IPS DF 19.7 (cell line): ENCODE measurements at places on chromosomes 7 and 10.

DNA sequence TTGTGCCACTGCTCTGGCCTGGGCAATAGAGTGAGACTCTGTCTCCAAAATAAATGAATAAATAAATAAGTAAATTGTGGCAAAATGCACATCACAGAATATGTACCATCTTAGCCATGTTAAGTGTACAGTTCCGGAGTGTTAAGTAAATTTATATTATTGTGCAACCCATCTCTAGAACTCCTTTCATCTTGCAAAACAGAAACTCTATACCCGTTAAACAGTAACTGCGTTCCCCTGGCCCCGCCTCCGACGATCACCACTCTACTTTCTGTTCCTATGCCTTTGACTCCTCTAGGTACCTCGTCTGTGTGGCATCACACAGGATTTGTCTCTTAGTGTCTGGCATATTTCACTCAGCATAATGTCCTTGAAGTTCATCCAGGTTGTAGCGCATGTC lies 356.4 kb upstream of the FOXK1 start:
- DNase-seq = no peak

DNA sequence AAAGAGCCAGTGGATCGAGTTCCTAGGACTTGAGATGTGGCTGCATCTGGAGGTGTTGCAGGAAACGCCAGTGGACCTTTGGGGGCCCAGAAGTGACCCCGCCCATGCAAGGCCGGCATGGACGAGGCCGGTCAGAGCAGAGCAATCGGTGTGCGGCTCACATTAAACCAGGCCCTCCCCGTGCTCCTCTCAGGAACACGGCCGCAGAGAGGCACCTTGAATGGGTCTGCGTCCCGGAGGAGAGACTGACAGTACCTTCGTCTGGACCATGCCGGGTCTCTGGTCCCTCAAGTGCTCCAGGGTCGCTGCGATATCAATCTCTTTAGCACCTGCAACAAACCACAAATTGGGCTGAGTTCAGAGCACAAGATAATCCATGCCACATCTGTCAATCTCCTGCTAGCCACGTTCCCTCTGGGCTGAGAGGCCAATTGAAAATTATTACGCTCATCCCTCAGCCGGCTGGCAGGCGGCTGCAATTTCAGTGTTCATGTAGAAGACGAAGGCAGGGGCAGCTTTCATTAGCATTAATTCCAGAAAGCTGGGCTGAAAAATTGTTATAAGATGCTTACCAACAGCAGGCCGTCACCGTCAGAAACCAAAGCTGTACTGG lies 212.0 kb downstream of the DNAJB6 start:
- no peak for DNase-seq

GRCh38 chr10:35940141-35941041 lies 298.3 kb upstream of the FZD8 start:
- no peak for DNase-seq

DNA sequence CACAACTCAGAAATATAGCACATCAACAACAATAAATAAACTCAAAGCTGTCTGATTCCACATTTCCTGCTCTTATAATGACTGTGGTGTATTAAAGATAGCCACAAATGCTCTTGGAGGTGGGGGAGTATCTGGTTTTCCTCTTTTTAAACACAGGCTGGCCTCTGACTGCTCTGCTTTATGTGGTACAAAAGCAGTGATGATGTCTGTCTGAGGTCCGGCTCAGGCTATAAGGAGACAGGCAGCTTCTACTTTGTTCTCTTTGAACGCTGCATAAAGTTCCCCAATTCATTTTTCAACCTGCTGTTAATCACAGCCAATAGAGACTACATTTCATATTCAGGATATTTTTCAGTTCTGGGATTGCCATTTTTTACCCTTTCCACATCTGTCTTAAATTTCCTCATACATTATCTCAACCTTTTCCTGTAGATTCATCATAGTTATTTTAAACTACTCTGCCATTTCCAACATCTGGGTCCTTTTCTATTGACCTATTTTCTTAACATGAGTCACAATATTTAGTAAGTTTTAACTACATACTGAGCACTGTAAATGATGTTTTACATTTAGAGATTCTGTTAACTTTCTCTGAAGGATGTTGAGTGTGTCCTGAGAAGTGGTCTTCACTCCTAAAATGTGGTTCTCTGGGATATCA lies 64.9 kb downstream of the CRPPA start:
- no peak for DNase-seq

GRCh38 chr10:88530093-88530492 lies 53.0 kb downstream of the RNLS start:
- no peak for DNase-seq

DNA sequence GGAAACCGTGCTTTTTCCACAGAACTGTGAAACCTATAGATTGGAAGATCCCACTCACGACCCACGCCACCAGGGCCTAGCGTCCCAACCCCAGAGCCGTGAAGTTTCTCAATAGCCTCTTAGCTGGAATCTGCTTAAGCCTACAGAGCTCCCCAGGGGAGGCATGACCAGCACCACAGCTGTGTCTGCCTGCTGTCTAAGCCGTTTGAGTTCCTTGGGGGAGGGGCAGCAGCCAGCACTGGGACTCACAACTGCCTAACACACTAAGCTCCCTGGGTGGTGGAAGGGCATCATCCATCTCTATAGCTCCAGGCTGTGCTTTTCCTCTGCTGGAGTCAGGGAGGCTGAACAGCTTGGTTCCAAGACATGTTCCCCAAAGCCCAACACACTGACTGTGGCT lies 26.0 kb upstream of the TMEM140 start:
- no peak for DNase-seq

DNA sequence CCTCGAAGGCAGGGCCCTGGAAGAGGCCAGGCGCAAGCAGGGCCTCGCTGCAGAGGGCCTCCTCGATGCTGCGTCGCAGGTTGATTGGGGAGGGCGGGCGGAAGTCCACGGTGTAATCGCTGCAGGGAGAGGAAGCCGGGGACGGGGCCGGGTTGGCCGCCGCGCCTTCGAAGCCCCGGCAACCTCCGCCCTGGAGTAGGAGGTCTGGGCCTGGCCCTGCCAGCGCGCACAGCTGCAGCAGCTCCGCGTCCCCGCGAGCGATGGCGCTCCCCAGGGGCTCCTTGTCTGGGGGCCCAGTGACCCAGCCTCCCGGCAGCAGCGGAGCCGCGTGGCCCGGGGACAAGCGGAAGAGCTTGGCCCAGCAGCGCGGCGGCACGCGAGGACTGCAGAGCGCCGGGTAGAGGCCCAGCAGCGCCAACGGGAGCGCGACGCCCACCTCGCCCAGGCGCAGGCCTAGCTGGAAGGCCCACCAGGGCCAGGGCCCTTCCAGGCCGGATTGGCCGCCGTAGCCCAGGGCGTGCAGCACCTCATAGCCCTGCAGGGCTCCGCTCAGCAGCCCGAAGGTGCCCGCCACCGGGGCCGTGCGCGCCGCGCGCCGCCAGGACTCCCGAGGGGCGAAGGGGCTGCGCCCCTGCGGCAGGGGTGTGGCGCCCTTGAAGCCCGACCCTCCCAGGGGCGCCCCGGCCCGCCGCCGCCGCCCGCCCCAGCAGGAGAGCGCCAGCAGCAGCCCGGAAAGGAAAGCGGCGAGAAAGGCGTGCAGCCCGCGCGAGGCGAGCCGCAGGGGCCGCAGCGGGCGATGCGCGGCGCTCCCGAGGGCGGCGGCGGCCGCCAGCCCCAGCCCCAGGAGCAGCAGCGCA lies 7.8 kb upstream of the RBM28 start:
- no peak for DNase-seq

DNA sequence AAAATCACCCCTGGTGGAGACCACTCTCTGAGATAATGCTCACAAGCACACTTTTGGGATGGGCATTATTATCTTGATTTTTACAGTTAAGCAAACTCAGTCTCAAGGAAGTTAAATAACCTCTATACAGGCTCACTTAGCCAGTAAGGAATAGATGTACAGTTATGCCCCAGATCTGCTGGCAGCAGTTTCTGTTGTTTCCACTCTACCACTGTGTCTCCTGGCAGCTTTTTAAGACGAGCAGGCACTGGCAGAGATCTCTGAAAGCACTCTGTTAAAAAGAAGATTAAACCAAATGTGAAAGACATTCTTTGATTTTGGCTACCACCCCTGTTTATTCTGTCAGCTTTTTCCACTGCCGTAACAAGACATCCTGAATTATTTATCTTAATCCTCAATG lies 73.2 kb downstream of the SRI start:
- no peak for DNase-seq

- DNase-seq = no peak
Observed at GRCh38 chr7:2190531-2190930, 42.2 kb downstream of the MAD1L1 start.

GRCh38 chr10:31133792-31134310 lies 102.2 kb upstream of the ZNF438 start:
- DNase-seq = peak; percentile 9
